Stimulated activated effector memory CD8-positive, alpha-beta T cell treated with anti-CD3 and anti-CD28 coated beads, Interleukin-12 subunit alpha, Interleukin-12 subunit beta, amount 100 ng/mL, for 72 hours (primary cell): ENCODE measurements at places on chromosomes 1 and 21.
A peak's percentile ranks its signal among the peaks of the same experiment; 100 is the strongest.

DNA sequence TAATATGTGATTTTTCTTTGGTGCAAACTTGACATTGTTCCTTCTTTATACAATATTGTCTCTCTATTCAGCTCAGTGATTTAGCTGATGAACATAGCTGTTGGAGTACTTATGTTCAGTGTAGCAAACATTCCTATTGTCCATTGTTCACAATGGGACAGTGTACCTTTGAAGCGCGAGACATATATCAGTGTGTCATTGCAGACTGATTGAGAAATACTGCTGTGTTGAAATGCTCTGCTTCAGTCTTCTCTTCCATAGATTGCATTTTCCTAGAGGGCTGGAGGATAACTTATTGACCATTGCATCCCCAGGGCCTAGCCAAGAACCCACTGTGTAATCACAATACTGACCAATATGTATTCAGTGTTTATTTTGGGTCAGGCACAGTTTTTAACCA is 46.5 kb downstream of the HLX start:
- no peak for DNase-seq

DNA sequence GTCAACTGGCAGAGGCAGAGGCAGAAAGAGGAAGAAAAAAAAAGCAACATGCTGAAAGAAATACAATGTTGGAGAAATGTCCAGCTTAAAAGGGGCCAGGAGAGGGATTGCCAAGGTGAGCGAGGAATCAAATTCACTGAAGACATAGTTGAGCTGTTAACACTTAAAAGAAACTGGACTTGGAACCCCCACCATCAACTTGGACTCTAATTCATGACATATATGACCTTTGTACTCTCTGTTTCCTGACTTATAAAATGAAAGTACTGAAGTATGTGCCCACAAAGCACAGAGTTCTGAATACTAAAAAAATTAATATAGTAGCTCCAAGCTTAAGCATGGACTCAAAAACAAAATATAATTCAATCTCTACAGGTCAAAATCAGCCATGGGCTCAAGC is 16.1 kb downstream of the PRR9 start:
- no peak for DNase-seq

DNA sequence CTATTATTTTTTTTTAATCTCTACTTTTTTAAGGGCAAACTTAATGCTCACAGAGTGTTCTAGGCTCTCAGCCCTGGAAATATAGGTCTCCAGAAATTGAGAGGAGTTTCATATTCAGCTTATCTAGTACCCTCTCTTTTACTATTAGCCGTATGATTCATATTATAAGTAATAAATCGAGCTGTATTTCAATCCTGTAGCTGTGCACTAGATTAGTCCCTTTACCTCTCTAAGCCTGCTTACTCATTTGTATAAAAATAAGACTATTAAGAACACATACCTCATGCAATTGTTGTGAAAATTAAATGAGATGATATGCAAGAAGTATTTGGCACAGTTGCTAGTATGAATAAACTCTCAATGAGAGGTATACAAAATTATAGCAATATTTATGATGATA is 128.2 kb upstream of the HOOK1 start:
- DNase-seq = no peak

DNA sequence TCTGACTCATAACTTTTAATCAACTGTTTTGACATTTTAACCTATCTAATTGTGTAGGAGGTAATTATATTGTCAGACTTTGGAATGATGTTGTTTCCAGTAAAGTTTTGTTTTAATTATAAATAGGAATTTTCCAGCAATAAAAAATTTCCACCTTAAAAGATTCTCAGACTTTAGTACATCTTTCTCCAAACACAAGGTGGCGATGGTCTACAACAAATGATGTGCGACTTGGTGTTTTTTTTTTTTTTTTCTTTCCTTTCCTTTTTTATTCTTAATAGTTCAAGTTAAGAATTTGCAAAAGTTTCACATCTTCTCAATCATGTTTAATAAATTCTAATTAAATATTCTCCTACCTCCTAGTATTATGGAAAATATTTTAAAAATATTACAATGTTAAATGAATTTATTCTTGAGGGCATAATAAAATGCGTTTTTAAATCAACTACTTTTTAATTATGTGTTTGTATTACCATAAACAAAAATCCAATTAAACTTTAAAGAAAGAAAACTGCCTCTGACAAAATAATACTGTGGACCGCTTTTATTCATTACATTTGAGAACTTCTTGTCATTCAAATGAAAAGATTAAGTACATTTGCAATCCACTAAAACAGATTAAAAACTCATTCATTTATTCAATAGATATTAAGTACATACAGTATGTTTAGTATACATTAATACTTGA is 4.4 kb upstream of the ADAMTS1 start:
- DNase-seq = no peak

DNA sequence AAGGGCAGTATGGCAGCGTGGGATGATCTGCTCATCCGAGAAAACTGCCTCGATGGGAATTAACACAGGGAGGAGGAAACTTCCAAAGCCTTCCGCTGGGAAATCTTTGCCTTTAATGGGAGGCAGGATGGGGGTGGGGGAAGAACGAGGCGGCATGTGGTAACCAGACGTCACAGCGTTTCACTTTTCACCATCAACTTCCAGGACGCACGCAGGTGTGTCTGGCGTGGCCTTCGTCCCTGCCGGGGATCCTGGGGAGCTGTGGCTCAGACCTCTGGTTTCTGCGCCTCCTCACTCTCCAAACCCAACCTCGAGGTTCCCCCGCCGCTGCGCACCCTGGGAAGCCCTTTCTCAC is 282 bp downstream of the RSPH1 start:
- DNase-seq = no peak

DNA sequence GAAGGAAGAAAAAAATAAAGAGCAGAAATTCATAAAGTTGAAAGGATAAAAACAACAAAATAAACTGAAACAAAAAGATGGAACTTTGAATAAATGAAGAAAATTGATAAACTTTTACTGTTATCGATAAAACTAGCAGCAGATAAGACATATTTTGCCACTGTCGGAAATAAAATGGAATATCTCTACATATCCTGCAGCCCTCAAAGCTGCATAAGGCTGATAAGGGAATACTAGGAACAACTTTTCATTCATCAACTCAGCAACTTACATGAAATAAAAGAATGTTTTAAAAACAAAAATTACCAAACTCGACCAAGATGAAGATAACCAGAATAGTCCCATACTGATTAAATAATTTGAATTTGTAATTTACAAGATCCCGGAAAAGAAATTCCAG is 48.0 kb upstream of the GRIK1 start:
- DNase-seq = no peak

DNA sequence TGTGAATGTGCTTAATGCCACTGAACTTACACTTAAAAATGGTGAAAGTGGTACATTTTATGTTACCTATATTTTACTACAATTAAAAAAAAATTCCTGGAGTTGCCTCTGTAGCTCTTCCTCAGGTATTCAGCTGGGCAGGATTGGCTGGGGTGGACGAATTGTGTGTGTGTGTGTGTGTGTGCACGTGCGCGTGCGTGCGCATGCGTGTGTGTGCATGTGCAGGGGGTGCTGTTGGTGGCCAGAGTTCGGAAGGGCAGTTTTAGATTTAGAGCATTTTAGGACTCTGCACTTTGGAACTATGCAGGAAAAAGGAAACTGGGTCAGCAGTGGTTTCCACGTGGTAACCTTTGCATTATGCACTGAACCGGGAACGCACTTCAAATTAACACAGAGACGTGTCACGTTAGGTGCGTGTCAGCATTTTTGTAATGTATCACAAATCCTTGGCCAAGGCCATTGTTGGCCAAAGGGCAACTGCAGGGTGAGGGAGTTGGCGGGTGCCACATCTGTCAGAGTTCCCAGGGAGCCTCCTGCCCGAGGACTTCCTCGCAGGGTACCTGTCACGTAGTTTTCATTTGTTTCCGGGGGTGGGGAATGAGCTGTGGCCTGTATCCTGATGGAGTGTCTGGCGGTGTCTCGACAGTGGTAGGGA is 312.8 kb downstream of the CAMTA1 start:
- no peak for DNase-seq

DNA sequence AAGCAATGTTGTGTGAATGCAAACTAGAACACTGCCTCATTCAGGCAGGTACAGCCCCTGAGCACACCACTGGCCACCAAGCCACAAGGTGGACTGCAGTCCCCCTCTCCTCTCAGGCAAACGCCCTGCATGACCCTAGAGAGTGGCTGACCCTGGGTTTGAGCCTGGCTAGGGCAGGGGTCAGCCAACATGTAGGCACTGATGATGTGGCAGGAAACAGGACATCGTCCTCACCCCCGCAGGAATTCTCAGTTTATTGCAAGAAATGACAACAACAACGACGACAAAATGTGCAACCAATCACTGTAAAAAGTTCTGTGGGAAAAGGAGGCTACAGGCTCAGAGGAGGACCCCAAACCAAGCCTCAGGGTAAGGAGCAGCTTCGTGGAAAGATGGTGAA is 81.3 kb downstream of the OMA1 start:
- DNase-seq = no peak

- DNase-seq = no peak
These were observed 2065.2 kb downstream of the MRPL39 start for GRCh38 chr21:23542097-23542496.

DNA sequence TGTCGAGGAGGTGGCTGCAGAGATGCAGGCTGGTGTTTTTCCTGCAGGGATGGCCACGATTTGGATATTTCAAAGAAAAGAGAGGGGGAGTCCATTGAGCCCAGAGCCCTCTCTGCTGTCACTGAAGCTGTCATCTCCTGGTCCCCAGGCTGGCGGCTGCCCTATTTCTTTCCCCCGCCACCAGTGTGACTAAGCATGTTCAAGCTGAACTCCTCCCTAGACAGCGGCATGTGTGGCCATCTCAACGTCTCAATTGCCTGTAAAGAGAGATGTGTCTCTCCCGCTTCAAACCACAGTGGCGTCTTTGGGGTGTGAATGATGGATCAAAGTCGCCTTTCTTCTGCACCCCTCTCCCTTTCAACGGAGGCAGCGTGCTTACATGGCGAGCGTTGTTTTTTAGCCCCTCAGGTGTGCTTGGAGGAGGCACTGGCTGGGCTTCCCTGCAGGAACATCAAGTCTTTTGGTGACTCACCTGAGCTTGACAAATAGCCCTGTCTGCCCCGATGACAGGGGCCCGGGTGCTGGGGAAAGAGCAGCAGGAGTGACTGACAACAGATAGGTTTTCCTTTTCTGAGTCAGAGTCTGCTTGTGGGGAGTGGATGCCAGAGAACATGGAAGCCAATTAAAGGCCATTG is 346.4 kb upstream of the AJAP1 start:
- no peak for DNase-seq

GRCh38 chr1:229344139-229344538 is 1.3 kb upstream of the CCSAP start:
- DNase-seq = no peak

GRCh38 chr1:240820816-240821215 is 208.9 kb upstream of the GREM2 start:
- no peak for DNase-seq

- no peak for DNase-seq
These were observed 3.4 kb downstream of the CEP85 start for GRCh38 chr1:26237230-26237966.

- DNase-seq = no peak
These were observed 142.9 kb upstream of the ATP1B1 start for GRCh38 chr1:168963601-168964000.

- no peak for DNase-seq
These were observed 19.5 kb downstream of the EPB41 start for GRCh38 chr1:28933918-28934317.

GRCh38 chr1:210299501-210299900 is 29.2 kb upstream of the HHAT start:
- DNase-seq = no peak

DNA sequence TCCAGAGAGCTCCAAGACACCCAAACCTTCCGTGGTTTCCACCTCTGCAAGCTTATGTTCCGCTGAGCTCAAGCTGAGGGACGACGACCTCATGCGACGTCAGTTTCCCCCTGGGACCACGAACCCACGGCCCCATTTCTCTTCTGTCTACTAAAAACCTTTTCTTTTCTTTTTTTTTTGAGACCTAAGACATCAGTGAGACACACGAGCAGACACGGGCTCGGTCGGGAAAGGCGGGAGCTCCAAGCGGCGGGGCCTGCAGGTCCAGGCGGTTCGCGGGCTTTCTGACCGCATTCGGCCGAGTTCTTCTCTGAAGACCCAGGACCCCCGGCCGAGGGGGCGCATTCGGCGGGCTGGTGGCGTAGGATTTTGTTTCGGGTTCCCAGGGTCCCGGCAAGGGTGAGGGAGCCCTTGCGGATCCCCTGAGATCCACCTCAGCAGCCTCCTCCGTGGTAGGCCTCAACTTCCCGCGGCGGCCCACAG is 402 bp downstream of the C21orf58 start:
- no peak for DNase-seq

- peak; percentile 73 for DNase-seq
These were observed 35.1 kb downstream of the NUAK2 start for GRCh38 chr1:205286335-205286950.

DNA sequence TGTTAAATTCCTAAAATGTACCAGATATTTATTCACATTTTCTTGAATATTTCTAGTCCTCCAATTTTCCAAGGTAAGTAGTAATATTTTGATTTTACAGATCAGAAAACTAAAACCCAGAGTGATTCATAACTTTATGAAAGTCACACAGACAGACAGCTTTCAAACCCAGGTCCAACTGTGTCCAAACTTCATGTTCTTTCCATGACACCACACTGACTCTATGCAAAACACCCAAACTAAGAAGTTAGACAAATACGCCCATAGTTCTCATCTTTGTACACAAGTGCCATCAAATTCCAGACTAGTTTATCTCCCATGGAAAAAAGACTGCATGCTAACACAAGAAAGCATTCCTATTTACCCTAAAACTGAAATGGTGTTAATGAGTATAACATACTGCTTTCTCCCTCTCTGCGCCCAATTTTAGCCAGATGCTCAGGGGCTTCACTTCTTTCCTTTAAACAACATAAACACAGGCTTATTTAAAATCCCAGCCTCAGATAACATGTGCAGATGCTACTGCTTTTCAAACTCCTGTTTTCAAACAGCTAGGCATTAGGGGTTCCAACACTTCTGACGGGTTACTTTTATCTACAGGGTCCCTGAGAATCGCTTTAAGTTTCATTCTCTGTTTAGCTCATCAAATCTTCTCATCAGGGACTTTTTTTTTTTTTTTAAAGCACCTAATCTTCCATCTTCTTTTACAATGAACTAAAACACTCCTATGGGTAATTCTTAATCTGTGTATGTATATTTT is 44.6 kb downstream of the WASF2 start:
- no peak for DNase-seq

DNA sequence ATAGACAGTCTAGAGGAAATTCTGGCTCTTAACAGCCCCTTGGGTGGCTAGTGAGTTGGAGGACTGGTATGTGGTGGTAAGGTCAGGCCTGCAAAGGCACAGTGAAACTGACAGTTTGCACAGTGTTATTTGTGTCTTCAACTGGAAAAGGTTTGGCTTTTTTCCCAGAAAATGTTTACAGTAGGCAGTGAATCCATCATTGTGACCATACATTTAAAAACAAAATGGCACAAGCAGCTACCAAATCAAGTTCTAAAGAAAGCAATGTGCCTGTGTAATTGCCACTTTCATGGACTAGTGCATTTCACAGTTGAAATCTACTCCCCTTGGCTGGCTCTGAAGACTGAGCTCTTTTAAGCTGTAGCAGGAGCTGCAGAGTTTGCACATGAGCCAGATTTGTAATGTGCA is 24.8 kb downstream of the ATPAF1 start:
- no peak for DNase-seq
